ENCODE measurements at places on chromosomes 2 and 18.

GRCh38 chr2:148756292-148756975 is 111.9 kb downstream of the EPC2 start:
- no peak for DNase-seq

GRCh38 chr18:13558124-13558523 is 168.2 kb downstream of the FAM210A start:
- peak; percentile 43 for DNase-seq

GRCh38 chr2:189014449-189015138 is 40.4 kb downstream of the COL3A1 start:
- no peak for DNase-seq

DNA sequence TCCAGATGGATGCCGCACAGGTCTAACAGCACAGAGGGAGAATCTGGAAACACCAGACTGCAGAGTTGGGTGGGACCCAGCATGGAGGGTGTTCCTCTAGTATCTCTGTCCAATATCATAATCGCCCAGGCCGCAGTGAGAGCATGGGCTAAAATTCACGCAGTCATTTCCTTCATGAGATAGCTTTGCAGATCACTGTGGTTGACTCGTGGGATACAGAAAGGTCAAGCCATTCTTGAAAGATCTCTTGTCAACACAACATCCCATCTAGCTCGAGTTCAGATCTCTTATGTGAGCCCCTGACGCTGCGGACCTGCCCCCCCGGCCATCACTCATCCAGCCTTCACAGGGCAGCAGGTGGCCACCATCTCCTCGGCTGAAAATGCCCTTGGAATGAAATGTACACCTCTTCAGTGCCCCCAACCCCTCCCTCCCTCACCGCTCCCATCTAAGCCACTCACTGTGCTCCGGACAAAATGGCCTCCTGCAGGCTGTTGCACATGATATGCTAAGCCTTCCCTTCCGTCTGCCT is 45.9 kb downstream of the FOSL2 start:
- DNase-seq, result peak; percentile 18

DNA sequence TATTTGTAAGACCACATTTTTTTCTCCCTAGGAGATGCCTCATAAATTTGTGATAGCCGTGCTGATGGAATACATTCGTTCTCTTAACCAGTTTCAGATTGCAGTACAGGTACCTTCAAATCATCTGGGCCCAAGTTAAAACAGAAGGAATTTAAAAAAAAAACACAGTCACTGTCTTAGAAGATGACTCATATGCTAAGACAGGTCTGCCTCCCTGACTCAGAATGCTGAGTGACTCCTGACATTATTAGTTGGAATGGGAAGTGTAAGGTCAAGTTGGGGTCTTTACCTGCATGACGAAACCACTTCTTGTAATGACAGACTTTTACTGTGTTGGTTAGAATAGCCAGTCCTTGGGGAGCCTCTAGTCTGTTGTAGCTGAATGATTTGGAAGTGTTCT is 26.3 kb downstream of the RMC1 start:
- no peak for DNase-seq

GRCh38 chr2:235541838-235542549 is 48.2 kb downstream of the AGAP1 start:
- DNase-seq, result no peak

DNA sequence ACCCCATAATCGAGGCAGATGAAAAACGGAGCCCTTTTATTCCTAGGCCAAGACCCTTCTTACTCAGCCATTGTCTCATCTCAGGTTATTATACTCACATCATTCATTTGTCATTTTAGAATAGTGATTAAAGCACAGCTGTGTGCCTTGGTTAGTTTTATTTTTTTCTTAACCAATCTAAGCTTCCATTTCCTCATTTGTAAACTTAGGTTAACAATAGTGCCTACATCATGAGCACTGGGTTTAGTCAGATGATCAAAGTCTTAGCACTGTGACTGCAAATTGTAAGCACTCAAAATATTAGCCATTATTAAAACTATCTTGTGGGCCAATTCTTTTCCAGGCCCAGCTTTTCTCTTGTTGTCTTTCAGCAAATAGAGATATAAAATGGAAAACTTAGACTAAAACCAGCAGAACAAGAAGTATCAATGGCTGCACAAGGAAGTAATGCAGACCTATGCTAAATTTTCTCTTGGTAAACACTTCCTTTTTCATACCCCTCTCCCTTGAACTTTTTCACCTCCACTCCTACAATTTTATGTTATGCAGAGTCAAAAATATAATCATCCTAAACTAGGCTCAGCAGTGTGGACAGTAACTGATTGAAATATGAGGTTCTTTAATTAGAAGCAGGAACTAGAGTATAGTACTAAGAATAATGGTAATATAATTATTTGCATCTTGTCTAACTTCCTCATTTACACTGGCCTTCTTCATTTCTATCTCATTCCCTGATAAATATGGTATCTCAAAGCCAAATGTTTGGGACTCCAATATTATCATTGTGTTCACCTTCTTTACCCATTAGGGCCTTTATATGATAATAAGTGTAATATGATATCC is 21.5 kb upstream of the GALNT3 start:
- DNase-seq, result no peak

- no peak for DNase-seq
Observed at GRCh38 chr18:7786569-7786968, 219.5 kb downstream of the PTPRM start.

DNA sequence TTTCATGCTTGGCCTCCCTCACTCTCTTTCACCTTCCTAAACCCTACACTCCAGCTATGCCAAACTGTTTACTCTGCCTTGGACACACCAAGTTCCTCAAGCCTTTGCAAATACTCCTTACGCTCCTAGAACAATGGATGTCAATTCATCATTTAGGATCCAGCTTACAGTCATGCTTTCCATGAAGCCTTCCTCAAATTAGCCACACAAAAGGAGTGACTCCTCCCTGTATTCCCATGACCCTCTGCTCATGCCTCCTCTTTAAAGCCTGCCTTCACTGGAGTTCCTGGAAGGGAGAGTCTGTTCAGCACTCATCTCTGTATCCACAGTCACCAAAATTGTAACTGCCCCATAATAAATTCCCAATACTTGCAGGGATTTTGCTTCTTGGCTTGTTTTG is 721 bp upstream of the EHD3 start:
- DNase-seq, result no peak

GRCh38 chr2:67393237-67393636 is 3.9 kb upstream of the ETAA1 start:
- no peak for DNase-seq

GRCh38 chr2:223587301-223587700 is 14.9 kb downstream of the SCG2 start:
- DNase-seq, result no peak

DNA sequence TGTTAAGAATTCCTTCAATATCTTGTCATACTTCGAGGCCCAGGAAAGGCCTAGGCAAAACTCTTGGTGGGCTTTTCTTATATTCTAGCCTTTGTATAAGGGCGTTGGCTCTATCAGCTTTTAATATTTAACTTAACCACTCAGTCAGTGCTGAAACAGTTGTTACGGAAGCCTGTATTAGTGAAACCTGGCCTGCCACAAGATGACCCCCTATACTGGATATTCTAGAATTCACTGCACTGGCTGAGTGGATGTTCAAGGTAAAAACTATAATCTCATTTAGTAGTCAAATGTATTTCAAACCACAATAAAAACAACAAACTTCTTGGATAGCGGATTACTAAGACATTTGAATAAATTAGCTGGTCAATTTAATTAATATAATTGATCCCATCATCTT is 91.7 kb upstream of the HNMT start:
- DNase-seq, result no peak

DNA sequence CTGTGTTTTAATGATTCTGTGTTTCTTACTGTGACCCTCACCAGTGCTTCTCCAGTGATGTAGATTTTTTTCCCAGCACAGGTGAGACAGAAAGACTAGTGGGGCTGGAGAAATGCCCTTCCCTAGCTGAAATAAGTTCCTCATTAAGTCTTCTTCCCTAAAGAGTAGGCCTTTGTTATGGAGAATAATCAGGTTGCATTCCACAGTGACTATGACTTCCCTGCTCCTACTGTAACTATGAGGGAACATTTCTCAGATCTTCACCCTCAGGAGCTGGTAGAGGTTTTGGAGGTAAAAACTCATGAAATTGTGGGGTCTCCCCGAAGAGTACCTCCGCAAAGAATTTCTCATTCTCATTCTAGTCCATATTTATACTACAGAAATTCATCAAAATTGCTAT is 286.2 kb downstream of the GRB14 start:
- DNase-seq, result no peak

- DNase-seq, result peak; percentile 22
Observed at GRCh38 chr2:79512442-79513401, at the start of gene CTNNA2. TSS of gene CTNNA2 (plus strand) at chr2:79513051.

- peak; percentile 47 for DNase-seq
Observed at GRCh38 chr2:2872309-2872617, 505.4 kb downstream of the EIPR1 start.

- DNase-seq, result no peak
Observed at GRCh38 chr2:125983364-125983763, 672.6 kb upstream of the GYPC start.

Data from upper lobe of left lung (tissue), 6 donors.